Suppressor macrophage (primary cell): ENCODE measurements at places on chromosomes 5 and 9.
A peak's percentile ranks its signal among the peaks of the same experiment; 100 is the strongest.

- DNase-seq = peak; percentile 50
Observed at GRCh38 chr9:13351778-13352386, 72.4 kb upstream of the MPDZ start.

DNA sequence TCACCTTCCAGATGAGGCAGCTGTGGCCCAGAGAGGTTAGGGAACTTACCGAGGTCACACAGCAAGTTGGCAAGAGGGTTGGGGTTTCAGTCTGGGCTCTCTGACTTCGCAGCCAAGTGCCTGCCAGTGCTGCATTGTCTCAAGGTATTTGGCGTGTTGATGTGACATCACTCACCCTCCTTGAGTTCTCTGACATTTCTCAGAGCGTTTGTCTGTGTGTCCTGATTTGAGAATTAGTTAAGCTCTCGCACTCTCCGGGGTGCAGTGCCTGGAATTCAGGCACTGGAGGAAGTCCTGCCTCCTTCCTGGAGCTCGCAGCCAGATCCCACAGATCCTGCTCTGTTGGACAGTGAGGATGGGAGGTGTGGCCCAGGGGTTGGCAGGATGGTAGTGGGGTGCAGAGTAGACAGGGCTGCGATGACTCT lies 25.7 kb downstream of the WWC1 start:
- DNase-seq = no peak

DNA sequence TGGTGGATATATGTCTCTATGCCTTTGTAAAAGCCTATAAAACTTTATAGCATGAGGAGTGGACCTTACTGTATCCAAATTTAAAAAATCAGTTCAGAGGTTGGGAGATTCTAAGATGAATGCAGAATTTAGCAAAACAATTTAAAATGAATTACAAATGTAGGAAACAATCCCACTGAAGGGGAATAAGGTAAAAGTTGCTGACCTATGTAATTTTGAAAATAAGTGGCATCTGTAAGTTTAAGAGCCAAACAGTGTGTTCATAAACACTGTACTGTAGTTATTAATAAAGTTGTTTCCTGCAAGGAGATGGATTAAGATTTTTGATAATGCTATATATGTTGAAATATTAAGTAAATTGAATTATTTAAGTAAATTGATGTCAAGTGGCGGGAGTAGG lies 4.6 kb downstream of the IFNW1 start:
- DNase-seq = no peak

DNA sequence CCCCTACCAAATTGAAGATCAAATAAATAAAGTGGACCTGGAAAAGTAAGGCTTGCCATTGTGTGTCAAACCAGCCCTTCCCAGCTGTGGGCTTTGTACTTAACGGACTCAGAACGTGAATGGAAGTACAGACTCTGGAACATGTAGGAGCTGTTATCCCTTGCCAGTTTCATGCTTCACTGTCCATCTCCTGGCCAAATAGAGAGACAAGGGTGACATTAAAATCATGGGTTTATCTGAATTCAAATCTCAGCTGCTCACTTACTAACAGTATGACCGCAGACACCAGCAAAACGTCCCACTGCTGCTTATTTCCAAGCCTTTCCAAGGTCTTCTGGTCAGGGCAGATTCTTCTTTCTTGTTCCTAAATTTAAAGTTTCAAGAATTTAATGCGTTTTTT lies 52.2 kb downstream of the EXOSC2 start:
- DNase-seq = no peak

DNA sequence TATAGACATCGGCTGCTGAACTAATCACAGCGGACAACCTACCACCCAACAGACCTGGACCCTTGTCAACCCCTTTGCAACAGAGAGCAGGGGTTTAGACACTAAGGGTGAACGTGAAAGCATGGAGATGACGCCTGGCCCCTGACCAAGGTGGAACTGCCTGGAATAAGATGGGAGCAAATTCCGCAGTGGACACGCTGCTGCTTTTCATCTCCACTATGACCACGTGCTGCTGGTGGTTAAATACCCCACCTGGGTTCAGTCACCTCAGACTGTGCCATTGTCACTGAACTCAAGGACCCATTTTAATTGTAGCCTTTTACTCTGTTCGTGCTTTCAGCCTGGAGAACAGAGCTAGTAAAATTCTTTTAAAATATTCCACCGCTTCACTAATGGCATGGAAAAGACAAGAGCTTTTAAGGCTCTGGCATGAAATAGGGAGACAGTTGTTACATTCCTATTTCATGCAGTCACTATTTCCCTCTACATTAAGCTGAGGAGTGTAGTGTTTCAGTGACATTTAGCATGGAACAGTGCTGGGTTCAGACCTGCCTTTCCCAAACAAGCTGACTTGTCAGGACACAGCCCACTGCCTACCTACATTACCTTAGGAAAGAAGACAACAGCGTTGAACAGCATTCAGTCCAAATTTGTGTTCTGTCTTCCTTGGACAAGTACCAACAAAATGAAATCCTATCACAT lies 96.8 kb downstream of the ANKRD18B start:
- DNase-seq = no peak

GRCh38 chr9:70125621-70126263 lies 82.1 kb downstream of the MAMDC2 start:
- no peak for DNase-seq

- no peak for DNase-seq
Observed at GRCh38 chr9:135249191-135249590, 161.7 kb downstream of the OLFM1 start.

GRCh38 chr5:146751781-146752401 lies 126.7 kb downstream of the PPP2R2B start:
- DNase-seq = no peak

- no peak for DNase-seq
Observed at GRCh38 chr5:167503926-167504720, 787.3 kb upstream of the WWC1 start.

DNA sequence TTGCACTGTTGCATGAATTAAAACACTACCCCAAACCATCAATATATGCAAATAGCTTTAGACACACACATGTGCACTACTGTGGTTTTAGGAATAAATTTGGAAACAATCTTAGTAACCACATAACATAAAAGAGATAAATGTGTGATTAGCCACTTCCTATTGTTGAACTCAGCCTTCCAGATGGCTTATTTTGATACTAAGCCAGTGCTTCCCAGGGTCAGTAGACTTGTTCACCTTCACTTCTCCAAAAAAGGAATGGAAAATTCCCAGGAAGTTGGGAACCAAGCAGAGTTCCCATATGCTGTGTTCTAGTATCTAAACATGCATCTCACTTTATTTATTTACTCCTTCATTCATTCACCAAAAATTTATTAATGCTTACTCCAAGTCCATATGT lies 47.8 kb downstream of the SVEP1 start:
- no peak for DNase-seq

DNA sequence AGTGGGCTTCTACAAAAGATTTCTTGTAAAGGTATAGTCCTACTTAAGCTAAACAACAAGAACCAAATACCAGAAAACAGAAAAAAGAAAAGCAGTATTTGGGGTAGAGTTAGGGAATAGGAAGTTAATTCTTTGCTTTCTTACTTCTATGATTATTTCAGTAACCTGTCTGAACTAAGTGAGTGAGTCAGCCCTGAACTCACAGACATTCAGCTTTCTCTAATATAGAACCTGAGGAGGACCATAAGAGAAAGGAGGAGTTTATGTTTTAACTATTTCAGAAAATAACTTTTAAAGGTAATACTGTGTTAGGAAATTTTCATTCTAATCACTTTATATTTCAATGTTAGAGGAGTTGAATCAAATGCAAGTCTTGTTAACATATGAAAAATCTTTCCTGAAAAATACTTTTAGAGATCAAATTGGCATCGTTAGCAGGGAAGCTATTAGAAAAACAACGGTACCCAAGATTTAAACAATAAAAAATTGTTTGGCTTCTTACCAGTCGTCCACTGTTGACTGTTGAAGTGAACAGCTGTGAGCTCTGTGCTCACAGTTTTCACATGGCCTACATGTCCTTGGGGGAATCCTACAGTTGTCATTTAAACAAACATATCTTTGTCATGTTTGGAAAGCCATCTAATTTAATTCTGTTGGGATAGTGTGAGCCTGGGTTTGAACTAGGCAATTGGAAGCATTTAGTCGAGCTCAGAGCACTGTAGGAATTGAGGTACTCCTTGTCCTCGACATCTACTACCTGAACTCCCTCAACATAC lies 19.9 kb upstream of the ZFAND5 start:
- no peak for DNase-seq

- DNase-seq = no peak
Observed at GRCh38 chr5:160231783-160232342, 2.6 kb downstream of the FABP6 start.

GRCh38 chr5:87829217-87829551 lies 416.5 kb upstream of the CCNH start:
- DNase-seq = no peak

GRCh38 chr5:86403190-86403589 lies 214.6 kb upstream of the COX7C start:
- DNase-seq = no peak

GRCh38 chr9:117768750-117769395 lies 64.7 kb downstream of the TLR4 start:
- DNase-seq = no peak

DNA sequence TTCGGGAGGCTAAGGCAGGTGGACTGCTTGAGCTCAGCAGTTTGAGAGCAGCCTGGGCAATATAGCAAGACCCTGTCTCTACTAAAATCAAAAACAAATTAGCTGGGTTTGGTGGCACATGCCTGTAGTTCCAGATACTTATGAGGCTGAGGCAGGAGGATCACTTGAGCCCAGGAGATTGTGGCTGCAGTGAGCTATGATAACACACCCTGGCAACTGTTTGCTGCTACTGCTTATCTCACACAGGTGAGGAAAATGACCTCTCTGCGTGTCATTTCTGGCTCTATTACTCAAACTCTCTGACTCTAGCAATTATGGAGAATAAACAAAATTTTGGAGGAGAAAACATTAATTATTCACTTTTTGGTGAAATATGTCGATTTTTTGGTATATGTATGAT lies 45.3 kb upstream of the TMC1 start:
- DNase-seq = no peak

DNA sequence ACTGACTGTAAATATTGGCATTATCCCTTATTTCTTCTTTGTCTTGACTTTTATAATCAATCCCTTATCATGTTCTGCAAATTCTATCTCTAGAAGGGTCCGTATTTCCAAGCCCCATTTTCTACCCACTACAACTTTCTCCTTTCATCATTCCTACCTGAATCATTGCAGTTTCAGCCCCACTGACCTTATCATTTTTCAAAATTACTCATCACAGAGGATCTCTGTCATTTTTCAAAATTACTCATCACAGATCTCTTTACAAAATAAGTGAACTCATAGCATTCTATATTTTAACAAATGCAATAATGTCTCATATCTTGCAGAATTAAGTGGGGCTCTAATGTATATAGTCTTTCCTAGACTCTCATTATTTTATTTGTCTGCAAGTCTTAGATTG lies 256.9 kb upstream of the COX7C start:
- DNase-seq = no peak

DNA sequence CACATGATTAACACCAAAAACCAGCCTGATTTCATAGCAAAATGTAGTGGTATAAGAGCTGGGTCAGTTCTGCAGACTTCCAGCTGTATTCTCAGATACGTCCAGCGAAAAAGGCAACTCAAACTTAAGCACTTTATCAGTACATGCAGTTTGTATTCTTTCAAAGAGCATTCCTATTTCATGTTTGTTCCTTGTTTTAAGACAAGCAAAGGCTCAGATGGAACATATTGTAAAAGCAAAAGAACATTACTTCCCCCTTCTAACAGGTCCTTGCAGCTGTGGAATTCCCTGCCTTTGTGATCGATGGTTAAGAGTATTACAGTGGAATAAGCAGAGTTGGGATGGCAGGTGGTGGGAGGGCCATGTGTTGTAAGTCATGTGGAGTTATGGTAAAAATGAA lies 86.3 kb upstream of the GRHPR start:
- DNase-seq = no peak

DNA sequence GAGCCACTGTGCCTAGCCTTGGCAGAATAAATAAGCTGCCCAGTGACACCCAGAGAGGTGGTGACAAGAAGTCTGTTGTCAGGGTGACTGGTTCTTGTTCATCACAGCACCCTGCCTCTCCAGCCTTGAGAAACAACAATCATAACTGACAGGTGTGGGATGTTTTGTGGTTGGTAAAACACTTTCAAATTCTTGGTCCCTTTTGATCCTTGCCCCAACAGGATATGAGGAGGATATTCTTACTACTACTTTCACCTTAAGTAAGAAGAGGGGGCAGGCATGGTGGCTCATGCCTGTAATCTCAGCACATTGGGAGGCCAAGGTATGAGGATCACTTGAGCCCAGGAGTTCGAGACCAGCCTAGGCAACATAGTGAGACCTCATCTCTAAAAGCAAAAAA lies 14.2 kb upstream of the FRRS1L start:
- no peak for DNase-seq

- peak; percentile 72 for DNase-seq
Observed at GRCh38 chr9:137660144-137660543, 41.3 kb downstream of the EHMT1 start.

GRCh38 chr5:32042551-32042961 lies 131.6 kb downstream of the GOLPH3 start:
- peak; percentile 85 for DNase-seq

- no peak for DNase-seq
Observed at GRCh38 chr9:134502266-134502791, 139.3 kb upstream of the COL5A1 start.

GRCh38 chr5:171512397-171512796 lies 93.0 kb downstream of the FGF18 start:
- DNase-seq = no peak

DNA sequence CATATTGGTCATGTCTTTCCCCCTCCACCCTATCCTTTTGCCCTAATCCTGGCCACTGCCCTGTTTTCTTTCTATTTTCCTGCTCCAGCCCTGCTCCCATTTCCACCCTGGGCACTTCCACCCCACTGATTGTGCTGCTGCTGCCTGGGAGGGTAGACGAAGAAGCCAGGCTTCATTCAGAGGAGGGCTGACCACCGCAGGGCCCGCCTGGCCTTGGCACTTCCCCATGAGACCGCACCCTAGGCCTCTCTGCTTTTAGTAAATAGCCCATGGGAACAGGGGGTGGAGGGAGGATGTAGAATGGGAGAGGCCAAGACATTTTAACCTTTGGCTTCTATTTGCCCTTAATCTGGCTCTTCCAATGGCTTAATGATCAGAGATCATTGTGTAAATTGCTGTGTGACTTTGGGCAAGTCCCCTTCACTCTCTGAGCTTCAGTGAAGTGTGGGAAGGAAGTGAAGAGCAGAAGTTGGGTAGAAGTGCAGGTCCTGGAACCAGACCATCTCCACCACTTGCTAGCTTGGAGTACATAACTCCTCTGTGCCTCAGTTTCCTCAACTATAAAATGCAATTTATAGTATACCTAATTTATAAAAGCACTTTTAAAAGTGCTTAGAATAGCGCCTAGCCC lies 13.6 kb upstream of the GPX3 start:
- DNase-seq = no peak
